ENCODE measurements at places on chromosomes 12 and 14. TPM values are rescaled to one million over a fixed set of nuclear protein-coding genes. Genes with fewer than 3 reads are reported as not detected.
A peak's percentile ranks its signal among the peaks of the same experiment; 100 is the strongest.

- no peaks in the 10 kb centered on the region for H3K36me3 ChIP-seq
- DNase-seq = no peak
- H3K4me1 ChIP-seq = no peaks in the 10 kb centered on the region
These were observed 20.7 kb downstream of the COCH start for GRCh38 chr14:30894923-30895515.

The ACSS3 gene
- polyA plus RNA-seq = 9.4 TPM

DNA sequence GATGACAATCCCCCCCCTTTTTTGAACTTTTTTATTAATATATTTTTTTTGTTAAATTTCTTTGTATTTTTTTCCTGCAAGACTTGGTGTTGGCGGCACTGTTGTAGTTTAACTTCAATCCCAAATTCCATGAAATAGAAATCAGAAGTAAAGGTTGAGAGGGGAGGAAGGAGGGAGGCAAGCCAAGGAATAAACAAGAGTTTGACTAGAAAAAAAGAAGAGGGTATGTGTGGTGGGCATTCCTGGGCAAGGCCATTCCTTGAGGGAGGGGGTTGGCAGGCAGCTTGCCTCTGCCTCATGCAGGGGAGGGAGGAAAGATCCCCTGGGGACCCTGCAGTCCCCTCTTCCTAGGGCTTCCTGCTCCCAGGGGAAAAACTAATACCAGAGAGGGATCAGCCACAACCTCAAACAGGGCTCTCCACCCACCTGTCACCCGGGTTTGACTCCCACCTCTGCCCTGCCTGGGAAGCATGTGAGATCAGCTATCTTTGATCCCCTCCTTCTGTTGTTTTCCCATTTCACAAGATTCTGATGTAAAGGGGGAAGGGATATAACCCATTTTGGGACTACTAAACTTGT is 519 bp upstream of the AP1G2 start:
- no peak overlapping the region for H3K27ac ChIP-seq
- no peaks in the 10 kb centered on the region for H3K36me3 ChIP-seq
- no peak for DNase-seq

- H3K4me1 ChIP-seq = no peaks in the 10 kb centered on the region
- no peaks in the 10 kb centered on the region for H3K36me3 ChIP-seq
- no peak overlapping the region for H3K4me3 ChIP-seq
- no peak overlapping the region for H3K27ac ChIP-seq
- DNase-seq = peak; percentile 38
These were observed 3.8 kb upstream of the MYH7 start for GRCh38 chr14:23439107-23439835.

GRCh38 chr12:47164724-47165439 is 85.1 kb upstream of the AMIGO2 start:
- H3K4me3 ChIP-seq = no peak overlapping the region
- no peaks in the 10 kb centered on the region for H3K36me3 ChIP-seq
- no peak for DNase-seq
- no peak overlapping the region for H3K27ac ChIP-seq
- H3K4me1 ChIP-seq = peaks cover 6% of the 10 kb centered on the region

- peaks cover 6% of the 10 kb centered on the region for H3K4me1 ChIP-seq
- no peaks in the 10 kb centered on the region for H3K27me3 ChIP-seq
- DNase-seq = no peak
- no peak overlapping the region for H3K27ac ChIP-seq
- H3K36me3 ChIP-seq = no peaks in the 10 kb centered on the region
These were observed 5.5 kb upstream of the GPR68 start for GRCh38 chr14:91249841-91250616.

The NAV3 gene
- polyA plus RNA-seq = 6.5 TPM

The TAS2R9 gene
- polyA plus RNA-seq = not detected

DNA sequence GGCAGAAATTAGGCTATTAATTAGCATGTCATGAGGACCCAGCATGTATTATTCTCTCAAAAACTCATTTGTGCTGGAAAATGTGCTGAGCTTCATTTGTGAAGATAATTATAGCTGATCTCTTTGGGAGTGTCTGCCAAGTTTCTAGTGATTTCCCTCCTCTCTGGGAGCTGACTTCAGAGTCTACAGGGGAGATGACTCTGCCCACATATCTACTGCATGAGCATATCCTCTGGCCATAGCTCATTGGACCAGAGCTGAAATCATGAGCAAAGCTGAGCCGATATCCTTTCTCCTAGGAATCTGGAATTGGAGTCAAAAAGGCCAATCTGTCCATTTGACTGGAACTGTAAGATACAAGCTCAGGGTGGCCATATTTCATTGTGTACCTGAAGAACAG is 5.9 kb downstream of the CCDC198 start:
- H3K4me1 ChIP-seq = peaks cover 5% of the 10 kb centered on the region
- no peak for DNase-seq
- no peak overlapping the region for H3K27ac ChIP-seq
- H3K36me3 ChIP-seq = no peaks in the 10 kb centered on the region
- H3K27me3 ChIP-seq = no peaks in the 10 kb centered on the region
- H3K4me3 ChIP-seq = no peak overlapping the region

DNA sequence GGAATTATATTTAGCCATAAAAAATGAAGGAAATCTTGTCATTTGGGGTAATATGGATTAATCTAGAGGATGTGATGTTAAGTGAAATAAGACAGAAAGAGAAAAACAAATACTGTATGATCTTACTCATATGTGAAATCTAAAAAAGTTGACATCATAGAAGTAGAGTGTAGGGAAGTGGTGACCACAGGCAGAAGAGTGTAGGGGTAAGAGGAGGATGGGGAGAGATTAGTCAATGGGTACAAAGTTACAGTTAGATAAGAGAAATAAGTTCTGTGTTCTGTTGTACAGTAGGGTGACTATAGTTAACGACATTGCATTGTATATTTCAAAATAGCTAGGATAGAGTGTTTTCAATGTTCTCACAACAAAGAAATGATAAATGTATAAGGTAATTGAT is 87.0 kb downstream of the TSHR start:
- no peaks in the 10 kb centered on the region for H3K36me3 ChIP-seq
- H3K4me3 ChIP-seq = no peak overlapping the region
- H3K27ac ChIP-seq = no peak overlapping the region

The AQP2 gene
- 0.40 TPM for polyA plus RNA-seq

GRCh38 chr12:9699898-9700605 is 30.5 kb downstream of the CLEC2D start:
- H3K4me1 ChIP-seq = no peaks in the 10 kb centered on the region
- no peak for DNase-seq
- no peaks in the 10 kb centered on the region for H3K27me3 ChIP-seq
- no peaks in the 10 kb centered on the region for H3K36me3 ChIP-seq
- no peak overlapping the region for H3K27ac ChIP-seq

GRCh38 chr14:61753631-61754030 is 8.6 kb upstream of the SNAPC1 start:
- DNase-seq = peak; percentile 51
- H3K4me1 ChIP-seq = no peaks in the 10 kb centered on the region
- no peak overlapping the region for H3K4me3 ChIP-seq
- no peaks in the 10 kb centered on the region for H3K27me3 ChIP-seq
- no peak overlapping the region for H3K27ac ChIP-seq
- peaks cover 2% of the 10 kb centered on the region for H3K36me3 ChIP-seq

- H3K27me3 ChIP-seq = no peaks in the 10 kb centered on the region
- H3K4me3 ChIP-seq = no peak overlapping the region
These were observed 28.3 kb downstream of the ETV6 start for GRCh38 chr12:11677752-11678151.

GRCh38 chr14:99571303-99571986 is 32.6 kb downstream of the CCDC85C start:
- peak overlapping the region; percentile 97 for H3K27ac ChIP-seq
- peaks cover 87% of the 10 kb centered on the region for H3K4me1 ChIP-seq
- no peaks in the 10 kb centered on the region for H3K27me3 ChIP-seq
- H3K4me3 ChIP-seq = no peak overlapping the region

- no peaks in the 10 kb centered on the region for H3K36me3 ChIP-seq
- peaks cover 20% of the 10 kb centered on the region for H3K4me1 ChIP-seq
- H3K27me3 ChIP-seq = no peaks in the 10 kb centered on the region
- no peak overlapping the region for H3K27ac ChIP-seq
- no peak overlapping the region for H3K4me3 ChIP-seq
These were observed 117.2 kb downstream of the SAMD4A start for GRCh38 chr14:54683882-54684794.

GRCh38 chr12:21683115-21683514 is 25.5 kb upstream of the LDHB start:
- H3K36me3 ChIP-seq = no peaks in the 10 kb centered on the region
- no peaks in the 10 kb centered on the region for H3K4me1 ChIP-seq
- H3K27ac ChIP-seq = no peak overlapping the region
- no peaks in the 10 kb centered on the region for H3K27me3 ChIP-seq

DNA sequence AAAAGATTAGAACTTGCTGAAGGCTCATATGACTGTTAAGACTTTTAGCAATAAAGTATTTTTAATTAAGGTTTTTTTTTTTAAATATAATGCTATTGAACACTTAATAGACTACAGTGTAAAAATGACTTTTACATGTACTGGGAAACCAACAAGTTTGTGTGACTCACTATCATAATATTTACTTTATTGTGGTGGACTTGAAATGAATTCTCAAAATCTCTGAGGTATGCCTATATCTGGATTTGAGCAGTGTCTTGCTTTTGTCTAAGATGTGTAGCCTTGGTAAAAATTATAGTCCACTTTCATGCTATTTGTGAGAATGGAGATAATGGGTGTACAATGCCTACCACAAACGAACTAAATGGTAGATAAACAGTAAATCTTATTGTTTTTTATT is 33.9 kb upstream of the NAV3 start:
- no peak overlapping the region for H3K27ac ChIP-seq
- no peak for DNase-seq
- H3K36me3 ChIP-seq = no peaks in the 10 kb centered on the region
- no peak overlapping the region for H3K4me3 ChIP-seq
- H3K27me3 ChIP-seq = no peaks in the 10 kb centered on the region

GRCh38 chr12:42961395-42961794 is 371.8 kb upstream of the PRICKLE1 start:
- H3K27me3 ChIP-seq = no peaks in the 10 kb centered on the region
- no peak overlapping the region for H3K4me3 ChIP-seq
- H3K36me3 ChIP-seq = no peaks in the 10 kb centered on the region
- no peak for DNase-seq
- H3K4me1 ChIP-seq = no peaks in the 10 kb centered on the region

GRCh38 chr14:100764471-100765115 is 37.9 kb downstream of the DLK1 start:
- H3K36me3 ChIP-seq = no peaks in the 10 kb centered on the region
- H3K4me1 ChIP-seq = no peaks in the 10 kb centered on the region
- no peak overlapping the region for H3K27ac ChIP-seq
- no peak for DNase-seq
- no peaks in the 10 kb centered on the region for H3K27me3 ChIP-seq
- no peak overlapping the region for H3K4me3 ChIP-seq

DNA sequence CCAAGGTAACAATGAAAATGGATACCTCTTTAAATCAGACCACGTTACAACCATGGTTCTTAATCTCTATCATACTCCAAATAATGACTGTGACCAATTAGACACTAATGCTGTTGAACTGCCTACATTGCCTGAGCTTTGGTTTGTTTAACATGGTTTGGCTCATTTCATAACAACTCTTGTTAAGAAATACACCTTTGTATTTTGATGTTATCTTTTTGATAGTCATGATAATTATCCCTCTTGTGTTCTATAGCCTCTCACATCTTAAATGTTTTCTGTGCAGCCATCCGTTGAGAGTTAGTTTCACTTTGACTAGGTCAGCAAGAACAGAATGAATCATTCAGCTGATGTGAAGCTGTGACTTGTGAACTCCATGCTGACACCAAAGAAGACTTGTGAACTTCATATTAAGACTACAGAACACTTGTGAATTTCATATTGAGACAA is 75.5 kb upstream of the RERGL start:
- H3K4me3 ChIP-seq = no peak overlapping the region
- no peak overlapping the region for H3K27ac ChIP-seq
- no peaks in the 10 kb centered on the region for H3K36me3 ChIP-seq

- no peak for DNase-seq
- no peak overlapping the region for H3K4me3 ChIP-seq
- no peaks in the 10 kb centered on the region for H3K27me3 ChIP-seq
- no peak overlapping the region for H3K27ac ChIP-seq
These were observed 2.6 kb downstream of the DCAF4 start for GRCh38 chr14:72928872-72929271.

DNA sequence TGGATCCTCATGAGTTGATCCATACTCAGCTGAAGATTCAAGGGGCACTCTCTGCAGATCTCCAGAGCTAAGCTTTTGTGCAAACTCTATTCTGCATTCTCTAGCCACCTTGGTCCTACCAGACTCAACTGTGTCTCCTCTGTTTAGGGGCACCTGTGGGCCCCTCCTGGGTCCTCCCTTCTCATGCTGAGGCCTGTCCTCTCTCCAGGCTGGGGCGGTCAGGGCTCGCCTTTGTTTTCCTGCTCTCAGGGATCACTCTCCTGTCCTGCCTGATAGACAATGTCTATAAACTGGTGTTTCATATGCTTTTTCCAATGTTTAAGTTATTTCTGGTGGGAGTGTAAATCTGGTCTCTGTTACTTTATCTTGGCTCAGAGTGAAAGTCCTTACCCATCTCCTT is 11.6 kb upstream of the KIF26A start:
- H3K27ac ChIP-seq = no peak overlapping the region
- no peak for DNase-seq

DNA sequence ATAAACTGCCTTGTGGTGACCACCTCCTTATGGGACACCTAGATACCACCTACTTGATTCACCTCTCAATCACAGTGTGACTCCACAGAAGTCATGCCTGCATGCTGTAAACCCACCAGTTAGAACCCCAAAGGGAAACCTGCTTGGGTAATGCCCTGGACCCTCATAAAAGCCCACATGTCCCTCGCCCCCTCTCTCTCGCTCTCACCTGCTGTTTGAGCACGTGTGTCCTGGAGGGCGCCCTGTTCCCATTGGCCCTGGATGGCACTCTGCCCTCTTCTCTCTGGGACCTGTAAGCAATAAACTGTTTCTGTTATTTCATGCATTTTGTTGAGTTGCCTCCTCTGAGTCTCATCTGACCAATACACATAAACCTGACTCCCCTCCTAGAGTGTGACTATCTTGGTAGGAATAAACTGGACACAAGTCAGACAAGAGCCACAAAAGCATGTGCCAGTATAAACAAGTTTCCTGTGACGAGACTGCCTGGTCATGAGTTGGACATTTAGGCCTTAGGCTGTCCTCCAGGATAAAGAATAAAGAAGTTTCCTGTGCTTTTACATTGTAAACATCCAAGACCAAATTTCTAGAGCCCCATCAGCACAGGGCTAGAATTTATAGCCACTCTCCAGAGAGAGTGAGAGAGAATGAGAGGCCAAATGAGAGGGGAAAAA is 8.6 kb downstream of the IFI27L2 start:
- H3K4me3 ChIP-seq = no peak overlapping the region
- H3K36me3 ChIP-seq = no peaks in the 10 kb centered on the region
- no peak overlapping the region for H3K27ac ChIP-seq
- no peak for DNase-seq
- no peaks in the 10 kb centered on the region for H3K27me3 ChIP-seq

GRCh38 chr12:101581190-101581589 is 13.6 kb upstream of the MYBPC1 start:
- H3K4me3 ChIP-seq = no peak overlapping the region
- no peak overlapping the region for H3K27ac ChIP-seq
- DNase-seq = no peak
- H3K27me3 ChIP-seq = no peaks in the 10 kb centered on the region
